A549 treated with DMSO at 1 μM for 4 hours (cell line): ENCODE measurements at places on chromosomes 7 and 10. TPM values are rescaled to one million over a fixed set of nuclear protein-coding genes. Genes with fewer than 3 reads are reported as not detected.

Gene SH2D4B
- 0.02 to 0.08 TPM (median 0.06 TPM) in 3 of 5 replicates, not detected in the others for total RNA-seq

Gene HOXA10
- 5.8 to 8.6 TPM (median 7.4 TPM) in 5 replicates for total RNA-seq

Gene DHTKD1
- 7.9 to 12.0 TPM (median 10.1 TPM) in 5 replicates for total RNA-seq

Gene THSD7A
- 1.7 to 3.2 TPM (median 2.8 TPM) in 5 replicates for total RNA-seq

Gene CDK1
- total RNA-seq: 86.1 to 108 TPM (median 88.6 TPM) in 5 replicates

Gene CAV2
- 147 to 203 TPM (median 168 TPM) in 5 replicates for total RNA-seq

Gene METTL27
- 9.0 to 12.3 TPM (median 10.8 TPM) in 5 replicates for total RNA-seq

Gene TCERG1L
- not detected in 5 replicates for total RNA-seq

Gene TBX20
- total RNA-seq: 2.2 to 3.2 TPM (median 2.8 TPM) in 5 replicates

Gene TUBAL3
- 0.30 to 0.52 TPM (median 0.33 TPM) in 5 replicates for total RNA-seq

Gene TFPI2
- 265 to 336 TPM (median 271 TPM) in 5 replicates for total RNA-seq

Gene SPDYE16
- total RNA-seq: 0.10 TPM in 1 of 5 replicates, not detected in the others

Gene AKAP9
- total RNA-seq: 13.3 to 19.9 TPM (median 17.8 TPM) in 5 replicates

Gene ATXN7L1
- total RNA-seq: 5.5 to 7.6 TPM (median 5.9 TPM) in 5 replicates

Gene ADAM8
- 2.7 to 4.8 TPM (median 3.7 TPM) in 5 replicates for total RNA-seq

Gene TMEM120A
- total RNA-seq: 39.6 to 42.6 TPM (median 39.9 TPM) in 5 replicates

Gene NAT16
- 0.09 to 0.28 TPM (median 0.17 TPM) in 5 replicates for total RNA-seq

Gene HOXA7
- 4.4 to 5.3 TPM (median 4.9 TPM) in 5 replicates for total RNA-seq

Gene SFRP4
- 3.5 to 4.6 TPM (median 3.9 TPM) in 5 replicates for total RNA-seq

Gene VAX1
- total RNA-seq: 1.3 to 1.9 TPM (median 1.5 TPM) in 5 replicates

Gene KAZALD1
- total RNA-seq: 2.2 to 3.2 TPM (median 2.8 TPM) in 5 replicates

Gene CYP51A1
- 44.8 to 55.8 TPM (median 49.9 TPM) in 5 replicates for total RNA-seq

Gene LRRC4
- total RNA-seq: not detected in 5 replicates

Gene LIPN
- not detected in 5 replicates for total RNA-seq

Gene APBB1IP
- total RNA-seq: 8.5 to 10.9 TPM (median 10.4 TPM) in 5 replicates

Gene CALHM1
- not detected in 5 replicates for total RNA-seq

Gene TRIM73
- total RNA-seq: 2.3 to 3.1 TPM (median 2.5 TPM) in 5 replicates

Gene STX1A
- 60.0 to 84.0 TPM (median 75.3 TPM) in 5 replicates for total RNA-seq

Gene IL2RA
- total RNA-seq: not detected in 5 replicates

Gene HACD1
- 32.1 to 69.7 TPM (median 58.0 TPM) in 5 replicates for total RNA-seq

Gene ABCB4
- not detected in 5 replicates for total RNA-seq

Gene CDC123
- 131 to 178 TPM (median 136 TPM) in 5 replicates for total RNA-seq

Gene SLC13A1
- not detected in 5 replicates for total RNA-seq

Gene CRPPA
- 0.34 to 0.97 TPM (median 0.79 TPM) in 5 replicates for total RNA-seq

Gene RHBDD2
- total RNA-seq: 78.1 to 97.0 TPM (median 90.1 TPM) in 5 replicates

Gene RBP3
- not detected in 5 replicates for total RNA-seq

Gene EN2
- 0.47 to 1.3 TPM (median 0.99 TPM) in 5 replicates for total RNA-seq

Gene ANKRD61
- 0.50 to 0.99 TPM (median 0.78 TPM) in 5 replicates for total RNA-seq

Gene FFAR4
- 0.17 to 0.31 TPM (median 0.21 TPM) in 5 replicates for total RNA-seq
